ENCODE measurements at places on chromosomes 6 and 20. TPM values are rescaled to one million over a fixed set of nuclear protein-coding genes. Genes with fewer than 3 reads are reported as not detected.

Gene HLA-DMA
- total RNA-seq, result 41.7 TPM

Gene MGME1
- 8.8 TPM for total RNA-seq

Gene BEND6
- 0.21 TPM for total RNA-seq

Gene WFDC10B
- not detected for total RNA-seq

DNA sequence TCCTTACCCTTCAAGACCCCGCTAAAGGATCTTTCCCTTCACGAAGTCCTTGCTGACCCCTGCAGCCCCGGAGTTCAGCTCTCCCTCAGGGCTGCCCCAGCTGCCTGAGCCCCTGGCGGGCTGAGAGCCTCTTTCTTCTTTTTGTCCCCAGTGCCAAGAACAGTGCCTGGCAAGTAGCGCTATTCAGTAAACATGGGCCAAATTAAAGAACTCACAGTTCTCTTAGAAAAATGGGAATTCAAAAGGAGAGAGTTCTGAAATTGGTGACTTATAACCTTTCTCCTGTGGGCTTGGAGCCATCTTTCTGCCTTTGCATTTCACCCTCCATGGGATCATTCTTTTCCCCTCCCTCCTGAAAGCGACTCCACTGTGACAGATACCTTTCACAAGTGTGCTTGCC lies 227.2 kb downstream of the TMEM242 start:
- DNase-seq, result no peak

DNA sequence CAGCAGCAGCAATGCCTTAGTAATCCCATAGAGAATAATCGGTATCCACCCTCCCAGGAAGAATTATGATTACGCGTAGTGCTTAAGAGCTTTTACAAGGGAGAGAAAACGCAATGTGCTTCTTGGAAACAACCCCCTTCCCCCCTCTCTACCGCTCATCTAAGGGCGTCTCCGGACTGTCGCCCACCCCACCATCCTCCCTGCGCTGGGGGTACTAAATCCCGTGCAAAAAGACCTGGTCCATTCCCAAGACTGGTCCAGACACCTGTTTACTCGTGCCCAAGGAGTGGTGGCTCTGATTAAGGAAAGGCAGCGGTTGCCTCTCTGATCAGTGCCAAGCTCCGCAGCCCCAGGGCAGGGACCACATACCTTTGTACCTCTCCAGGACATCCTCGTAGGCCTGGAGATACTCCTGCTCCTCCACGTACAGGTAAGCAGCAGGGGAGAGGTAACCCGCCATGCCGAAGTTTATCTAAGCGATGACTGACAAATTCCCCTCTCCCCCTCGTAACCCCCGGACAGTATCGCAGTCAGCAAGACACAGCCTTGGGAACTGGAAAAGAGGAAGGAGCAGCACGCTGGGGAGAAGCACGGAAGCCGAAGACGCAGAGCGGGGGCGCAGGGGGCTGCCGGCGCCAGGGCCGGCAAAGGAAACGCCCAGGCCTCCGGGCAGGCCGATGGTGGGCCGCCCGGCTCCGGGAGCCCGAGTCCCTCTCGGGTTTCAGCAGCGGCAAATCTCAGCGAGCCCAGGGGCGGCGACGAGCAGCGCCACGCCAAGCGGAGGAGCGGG lies 112.0 kb upstream of the BEND6 start:
- DNase-seq, result no peak

- no peak for DNase-seq
Measured at GRCh38 chr6:138965971-138966370, 22.1 kb downstream of the REPS1 start.

DNA sequence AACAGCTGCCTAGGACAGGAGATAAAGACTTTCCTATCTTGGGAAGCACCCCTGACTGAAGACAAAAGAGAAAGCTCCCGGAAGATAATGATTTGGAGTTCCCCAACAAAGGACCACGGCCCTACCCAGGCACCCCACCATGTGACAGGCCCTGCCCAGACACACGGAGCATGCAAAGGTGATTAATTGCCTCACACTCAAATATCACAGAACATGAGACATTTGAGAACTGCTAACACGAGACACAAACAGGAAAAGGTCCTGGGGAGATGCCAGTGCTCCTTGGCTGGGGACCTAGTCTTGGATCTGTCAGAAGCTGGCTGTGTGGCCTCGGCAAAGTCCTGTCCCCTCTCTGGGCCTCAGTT lies 82.5 kb upstream of the PTPN1 start:
- no peak for DNase-seq

GRCh38 chr6:13859871-13860555 lies 45.7 kb upstream of the MCUR1 start:
- no peak for DNase-seq

Gene TRIM15
- not detected for total RNA-seq

- no peak for DNase-seq
Measured at GRCh38 chr6:74439123-74439811, 743.3 kb downstream of the CD109 start.

DNA sequence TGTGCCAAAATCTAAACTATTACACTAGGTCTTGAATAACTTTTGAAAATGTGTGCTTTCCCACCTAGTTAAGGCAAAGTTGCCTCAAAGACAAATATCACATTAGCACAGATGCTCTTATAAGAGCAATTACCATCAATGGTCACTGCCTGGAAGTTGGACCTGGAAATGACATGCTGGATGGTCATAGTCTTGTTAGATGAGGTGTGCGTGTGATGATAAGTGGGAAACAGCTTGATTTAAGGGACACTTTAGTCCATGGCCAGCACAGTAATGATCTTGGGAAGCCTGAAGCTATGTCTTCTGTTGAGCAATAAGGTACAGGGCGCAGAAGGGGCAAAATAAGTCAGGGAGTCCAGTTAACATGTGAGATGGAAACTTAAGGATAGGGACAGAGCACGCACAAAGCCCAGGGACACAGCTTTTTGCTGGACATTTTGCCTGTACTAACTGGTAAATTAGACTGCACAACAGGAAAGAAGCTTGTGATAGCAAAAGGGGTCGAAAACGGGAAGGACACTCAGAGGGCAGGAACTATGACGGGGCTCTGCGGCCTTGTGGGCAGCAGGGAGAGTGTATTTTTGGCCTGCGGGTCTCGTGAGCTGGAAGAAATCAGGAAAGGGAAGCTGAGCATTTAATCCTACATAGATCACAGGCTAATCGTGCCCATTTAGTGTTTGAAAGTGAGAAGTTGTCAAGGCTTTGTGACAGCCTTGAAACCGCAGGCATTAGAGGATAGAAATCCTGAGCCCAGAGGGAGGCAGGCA lies 66.7 kb upstream of the BMP2 start:
- no peak for DNase-seq

- DNase-seq, result no peak
Measured at GRCh38 chr20:18103497-18103896, 34.2 kb upstream of the KAT14 start.

GRCh38 chr6:34525431-34526175 lies 30.5 kb downstream of the SPDEF start:
- no peak for DNase-seq

DNA sequence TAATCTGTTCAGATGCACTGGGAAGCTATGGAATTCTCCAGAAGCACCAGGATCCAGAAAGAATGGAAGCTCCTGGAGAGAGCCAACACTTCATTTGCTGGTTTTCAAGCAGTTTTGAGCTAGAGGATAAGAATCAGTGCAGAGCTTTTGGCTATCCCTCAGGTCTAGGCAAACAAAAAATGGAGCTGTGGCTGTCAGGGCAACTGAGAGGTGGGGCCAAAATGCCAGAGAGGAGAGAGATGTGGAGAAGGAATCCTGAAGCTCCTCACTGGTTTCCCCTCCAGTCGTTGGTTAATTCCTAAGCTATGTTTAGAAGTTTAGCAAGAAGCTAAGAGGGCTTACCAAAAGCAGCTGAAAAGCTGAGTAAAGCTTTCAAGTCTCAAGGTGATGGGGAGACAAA lies 294.2 kb upstream of the JARID2 start:
- no peak for DNase-seq

Gene BHLHE23
- not detected for total RNA-seq

GRCh38 chr6:79574630-79575225 lies 37.5 kb upstream of the LCA5 start:
- DNase-seq, result no peak

DNA sequence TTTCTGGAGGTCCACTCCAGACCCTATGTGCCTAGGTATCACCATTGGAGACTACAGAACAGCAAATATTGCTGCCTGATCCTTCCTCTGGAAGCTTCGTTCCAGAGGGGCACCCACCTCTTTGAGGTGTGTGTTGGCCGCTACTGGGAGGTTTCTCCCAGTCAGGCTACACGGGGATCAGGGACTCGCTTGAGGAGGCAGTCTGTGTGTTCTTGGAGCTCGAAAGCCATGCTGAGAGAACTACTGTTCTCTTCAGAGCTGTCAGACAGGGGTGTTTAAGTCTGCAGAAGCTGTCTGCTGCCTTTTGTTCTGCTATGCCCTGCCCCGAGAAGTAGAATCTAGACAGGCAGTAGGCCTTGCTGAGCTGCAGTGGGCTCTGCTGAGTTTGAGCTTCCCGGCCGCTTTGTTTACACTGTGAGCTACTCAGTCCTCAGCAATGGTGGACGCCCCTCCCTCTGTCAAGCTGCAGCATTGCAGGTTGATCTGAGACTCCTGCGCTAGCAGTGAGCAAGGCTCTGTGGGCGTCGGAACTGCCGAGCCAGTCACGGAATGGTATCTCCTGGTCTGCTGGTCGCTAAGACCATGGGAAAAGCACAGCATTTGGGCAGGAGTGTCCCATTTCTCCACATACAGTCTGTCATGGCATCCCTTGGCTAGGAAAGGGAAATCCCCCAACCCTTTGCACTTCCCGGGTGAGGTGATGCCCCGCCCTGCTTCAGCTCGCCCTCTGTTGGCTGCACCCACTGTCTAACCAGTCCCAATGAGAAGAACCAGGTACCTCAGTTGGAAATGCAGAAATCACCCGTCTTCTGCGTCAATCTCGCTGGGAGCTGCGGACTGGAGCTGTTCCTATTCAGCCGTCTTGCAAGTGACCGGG lies 32.5 kb upstream of the ASCC3 start:
- DNase-seq, result no peak

Gene TSPO2
- total RNA-seq, result not detected

- no peak for DNase-seq
Measured at GRCh38 chr6:90586546-90586835, 381 bp downstream of the MAP3K7 start.

- no peak for DNase-seq
Measured at GRCh38 chr6:162543221-162543620, 184.3 kb downstream of the PRKN start.

Gene MRS2
- total RNA-seq, result 17.9 TPM

- DNase-seq, result no peak
Measured at GRCh38 chr20:38225900-38226263, 34.7 kb downstream of the KIAA1755 start.

- DNase-seq, result no peak
Measured at GRCh38 chr6:52125139-52125538, 37.7 kb upstream of the PKHD1 start.

Gene MYT1
- total RNA-seq, result not detected

- DNase-seq, result no peak
Measured at GRCh38 chr6:12602342-12602741, 114.2 kb upstream of the PHACTR1 start.

- no peak for DNase-seq
Measured at GRCh38 chr6:6565488-6565887, 23.0 kb upstream of the LY86 start.

Gene C2
- 13.8 TPM for total RNA-seq

GRCh38 chr20:50425076-50425475 lies 85.1 kb upstream of the PTPN1 start:
- DNase-seq, result no peak

Gene CYP39A1
- total RNA-seq, result 0.68 TPM

Gene GSTA2
- total RNA-seq, result not detected

GRCh38 chr6:33923857-33924514 lies 120.2 kb upstream of the MLN start:
- no peak for DNase-seq

- DNase-seq, result no peak
Measured at GRCh38 chr6:30862156-30862875, 22.0 kb upstream of the DDR1 start.

DNA sequence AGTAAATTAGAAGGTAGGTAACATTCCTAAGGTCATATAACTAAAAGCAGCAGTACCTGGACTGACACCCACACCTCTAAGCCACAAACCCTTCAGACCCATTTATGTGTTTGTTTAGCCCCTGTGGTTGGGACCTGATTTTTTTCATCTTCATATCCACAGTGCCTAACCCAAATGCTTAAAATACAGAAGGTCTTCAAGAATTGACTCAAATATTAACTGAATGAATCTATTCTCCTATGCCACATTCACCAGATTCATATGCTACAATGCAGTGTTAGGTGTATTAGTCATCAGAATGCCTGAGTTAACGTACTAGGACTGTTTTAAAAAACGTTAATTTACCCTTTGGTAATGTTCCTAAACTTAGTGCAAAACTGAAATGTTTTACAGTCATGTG lies 124.8 kb downstream of the AHI1 start:
- DNase-seq, result no peak

- DNase-seq, result no peak
Measured at GRCh38 chr6:133187657-133188453, 53.3 kb upstream of the EYA4 start.

Gene MYBL2
- 0.81 TPM for total RNA-seq

Gene HLA-DMB
- total RNA-seq, result 13.5 TPM

- no peak for DNase-seq
Measured at GRCh38 chr6:87806635-87807034, 104.6 kb upstream of the AKIRIN2 start.

Gene KIZ
- total RNA-seq, result 67.3 TPM

Gene CALHM6
- 15.0 TPM for total RNA-seq

DNA sequence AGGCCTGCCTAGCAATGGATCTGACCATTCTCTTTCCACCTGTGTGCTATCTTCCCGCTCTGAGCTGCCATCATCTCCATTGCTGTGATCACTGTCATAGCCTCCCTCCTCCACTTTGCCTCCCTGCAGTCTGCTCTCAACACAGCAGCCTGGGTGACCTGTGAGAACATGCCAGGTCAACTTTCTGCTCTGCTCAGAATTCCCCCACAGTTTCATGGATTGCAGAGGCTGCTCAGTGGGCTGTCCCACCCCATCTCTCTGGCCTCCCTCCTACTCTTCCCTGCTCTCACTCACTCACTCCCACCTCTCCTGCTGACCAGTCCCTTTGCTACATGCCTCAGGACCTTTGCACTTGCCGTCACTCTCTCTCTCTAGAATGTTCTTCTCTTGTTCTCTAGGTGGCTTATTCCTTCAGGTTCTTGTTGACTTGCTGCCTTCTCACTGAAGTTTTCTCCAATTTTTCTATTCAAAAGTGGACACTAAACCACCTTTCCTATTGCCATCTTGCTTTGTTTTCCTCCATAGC lies 159.9 kb downstream of the CD83 start:
- no peak for DNase-seq

GRCh38 chr6:137911675-137912191 lies 44.7 kb downstream of the TNFAIP3 start:
- DNase-seq, result no peak

DNA sequence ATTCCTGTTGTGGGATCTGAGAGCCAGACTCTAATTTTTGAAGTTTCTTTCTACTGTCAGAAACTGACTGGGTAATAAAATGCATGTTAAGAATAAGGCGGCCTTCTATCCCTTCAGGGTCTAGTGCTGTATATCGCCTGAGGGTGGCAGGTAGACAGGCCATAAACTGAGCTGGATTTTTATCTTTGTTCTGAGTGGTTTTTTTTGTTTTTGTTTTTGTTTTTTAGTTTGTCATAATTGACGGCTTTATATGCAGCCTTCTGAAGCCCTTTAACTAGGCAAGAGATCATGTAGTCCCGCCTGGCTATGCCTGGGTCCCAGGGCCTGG lies 747.7 kb upstream of the ADGRB3 start:
- no peak for DNase-seq

GRCh38 chr6:108862479-108863191 lies 14.4 kb downstream of the ARMC2 start:
- no peak for DNase-seq

Gene FAM217A
- total RNA-seq, result not detected
